ENCODE measurements at places on chromosomes 6 and 20.

DNA sequence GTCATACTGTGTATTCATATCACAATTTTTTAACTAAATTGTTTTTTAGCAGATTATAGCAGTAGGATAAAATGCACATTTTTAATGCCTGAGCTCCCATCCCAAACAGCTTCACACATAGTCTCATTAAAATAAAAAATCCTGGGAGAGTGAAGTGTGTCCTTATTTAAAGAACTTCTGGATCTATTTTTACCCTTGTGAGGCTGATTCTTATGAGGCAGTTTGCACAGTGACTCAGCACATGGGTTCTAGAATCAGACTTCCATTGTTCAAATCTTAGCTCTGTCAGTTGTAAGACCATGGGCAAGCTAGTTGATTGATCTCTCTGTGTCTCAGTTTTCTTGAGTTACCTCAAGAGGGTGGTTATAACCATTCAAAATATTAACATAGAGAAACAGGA is 72.3 kb downstream of the MACROD2 start:
- DNase-seq = no peak

DNA sequence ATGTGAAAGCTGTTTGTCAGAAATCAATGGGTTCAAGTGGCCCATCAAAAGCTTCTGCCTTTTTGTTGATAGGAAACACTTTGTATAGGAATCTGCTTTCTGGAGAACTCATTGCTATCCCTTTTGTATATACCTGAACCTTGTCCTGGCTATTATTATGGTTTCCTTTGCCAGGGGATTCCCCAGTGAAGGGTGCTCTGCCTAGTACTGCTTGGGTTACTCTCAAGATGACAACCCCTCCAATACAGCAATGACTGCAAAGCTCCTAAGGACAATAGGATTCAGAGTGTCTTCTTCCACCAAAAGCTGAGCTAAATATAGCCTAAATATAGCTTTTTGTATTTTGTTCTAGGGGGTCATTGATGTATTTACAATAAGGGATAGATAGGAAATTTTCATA is 54.0 kb upstream of the PTPRK start:
- DNase-seq = no peak

DNA sequence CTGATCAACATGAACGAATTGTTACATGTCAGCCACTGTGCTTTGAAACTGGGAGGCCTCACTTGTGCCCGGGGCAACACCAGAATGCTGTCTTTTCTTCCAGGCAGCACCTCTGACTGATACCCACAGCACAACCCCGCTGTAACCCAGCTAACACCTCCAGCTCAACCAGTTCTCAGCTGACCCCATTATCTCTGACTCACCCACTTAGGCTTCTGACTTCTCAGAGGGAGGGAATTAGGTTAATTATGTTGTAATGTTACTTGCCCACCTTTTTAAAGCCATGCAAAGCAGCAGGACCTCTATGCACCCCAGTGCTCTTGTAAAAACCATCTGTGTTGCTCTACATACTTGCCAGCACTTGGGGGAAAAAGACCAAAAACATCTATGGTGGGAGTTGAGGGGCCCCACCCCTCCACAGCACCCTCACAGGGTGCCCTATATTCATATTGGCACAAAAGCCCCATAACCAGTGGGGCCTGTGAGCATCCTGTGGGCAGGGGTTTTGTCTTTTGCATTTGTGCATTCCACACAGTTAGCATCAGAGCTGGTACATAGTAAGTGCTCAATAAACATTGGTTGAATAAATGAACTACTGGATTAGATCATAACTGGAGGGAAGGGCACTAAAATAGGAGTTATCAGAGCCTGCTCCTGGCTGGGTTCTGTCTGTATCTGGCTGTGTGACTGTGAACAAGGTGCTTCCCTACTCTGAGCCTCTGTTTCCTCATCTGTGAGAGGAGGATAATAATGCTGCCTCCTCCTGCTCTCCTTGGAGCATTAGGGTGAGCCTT is 22.3 kb downstream of the BNIP5 start:
- no peak for DNase-seq

- no peak for DNase-seq
Observed at GRCh38 chr6:158797331-158798310, 21.5 kb downstream of the EZR start.

- DNase-seq = no peak
Observed at GRCh38 chr6:16252686-16253299, 14.4 kb downstream of the GMPR start.

DNA sequence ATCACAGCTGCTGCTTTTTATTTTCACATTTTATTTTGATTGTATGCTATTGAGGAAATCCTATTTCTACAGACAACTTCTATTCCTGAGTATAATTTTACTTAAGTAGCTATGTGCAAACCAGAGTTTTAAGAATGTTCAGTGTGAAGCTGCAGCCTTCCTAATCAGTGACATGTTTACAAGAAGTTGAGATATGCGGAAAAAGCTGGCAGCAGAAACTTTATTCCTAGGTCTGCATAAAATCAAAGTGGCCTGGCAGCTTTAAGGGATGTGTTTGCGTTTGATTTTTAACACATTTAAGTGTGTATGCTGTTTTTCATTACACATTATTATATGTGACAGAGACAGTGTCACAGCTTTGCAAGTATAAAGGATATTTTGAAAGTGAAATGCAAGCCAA is 26.3 kb downstream of the MAPK14 start:
- no peak for DNase-seq

DNA sequence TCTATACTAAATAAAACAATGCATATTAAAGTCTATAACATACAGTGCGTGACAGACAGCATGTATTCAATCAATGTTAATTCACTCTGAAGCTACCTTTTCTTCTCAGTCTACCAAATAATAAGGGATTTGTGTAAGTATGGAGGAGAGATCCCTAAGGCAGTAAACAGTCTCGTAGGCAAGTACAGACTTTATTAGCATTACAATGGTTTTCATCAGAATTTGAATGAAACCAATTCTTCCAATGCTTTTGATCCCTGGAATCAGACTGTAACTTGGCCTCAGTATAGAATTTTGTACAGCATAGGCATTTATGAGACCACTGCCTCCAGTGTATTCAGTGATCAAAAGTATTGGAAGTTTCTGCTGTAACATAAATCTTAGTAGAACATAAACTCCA is 19.5 kb downstream of the LYRM4 start:
- DNase-seq = no peak

DNA sequence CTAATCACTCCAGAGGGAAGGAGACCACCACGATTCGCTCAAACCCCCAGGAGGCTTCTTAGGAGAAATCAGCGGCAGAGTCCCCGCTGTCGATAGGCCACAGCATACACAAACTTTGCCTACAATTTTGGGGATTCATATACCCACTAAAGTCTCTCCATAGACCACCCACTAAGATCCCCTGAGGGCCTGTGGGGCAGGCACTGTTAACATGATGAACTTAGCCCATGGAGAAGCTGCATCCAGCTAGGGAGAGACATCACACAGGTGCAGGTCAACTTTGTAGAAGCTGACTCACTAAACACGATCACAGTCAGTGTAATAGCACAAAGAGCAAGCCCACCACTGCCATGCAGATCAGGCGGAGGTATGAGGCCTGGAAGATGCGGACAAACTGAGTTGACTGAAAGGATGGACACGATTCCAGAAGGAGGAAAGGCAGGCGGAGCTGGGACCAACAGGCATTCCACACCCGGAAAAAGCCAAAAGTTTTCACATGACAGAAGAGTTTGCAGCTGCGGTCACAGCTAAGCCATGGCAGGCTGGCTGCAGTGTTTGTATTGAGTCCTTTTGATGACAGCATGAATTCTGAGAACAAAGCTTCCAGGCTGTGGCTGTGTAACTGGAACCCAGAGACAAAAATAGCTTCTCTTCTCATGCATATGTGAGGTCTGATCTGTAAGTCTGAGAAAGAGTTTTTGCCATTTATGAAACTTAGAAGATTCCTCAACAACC is 75.7 kb upstream of the QKI start:
- no peak for DNase-seq

DNA sequence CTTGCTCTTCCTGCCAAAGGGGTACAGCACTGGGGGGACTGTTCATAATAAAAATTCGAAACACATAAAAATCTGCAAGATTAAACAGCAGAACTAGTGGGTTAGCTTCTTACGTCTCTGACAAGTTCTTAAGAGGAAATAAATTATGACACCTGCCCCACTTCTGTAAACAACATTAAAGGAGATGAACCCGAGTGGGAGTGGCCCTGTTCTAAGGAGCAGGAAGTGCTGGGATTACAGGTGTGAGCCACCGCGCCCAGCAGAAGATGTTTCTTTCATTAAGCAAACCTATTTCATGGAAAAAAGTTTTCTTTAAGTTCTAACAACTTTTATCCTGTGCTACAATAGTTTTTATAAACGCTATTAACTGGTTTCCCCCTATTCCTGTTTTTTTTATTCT is 24.6 kb downstream of the USP45 start:
- no peak for DNase-seq

GRCh38 chr20:31595380-31595653 is 9.8 kb upstream of the ID1 start:
- no peak for DNase-seq

GRCh38 chr6:107396211-107396610 is 63.2 kb downstream of the PDSS2 start:
- DNase-seq = no peak
